ENCODE measurements at places on chromosomes 7 and 10.

DNA sequence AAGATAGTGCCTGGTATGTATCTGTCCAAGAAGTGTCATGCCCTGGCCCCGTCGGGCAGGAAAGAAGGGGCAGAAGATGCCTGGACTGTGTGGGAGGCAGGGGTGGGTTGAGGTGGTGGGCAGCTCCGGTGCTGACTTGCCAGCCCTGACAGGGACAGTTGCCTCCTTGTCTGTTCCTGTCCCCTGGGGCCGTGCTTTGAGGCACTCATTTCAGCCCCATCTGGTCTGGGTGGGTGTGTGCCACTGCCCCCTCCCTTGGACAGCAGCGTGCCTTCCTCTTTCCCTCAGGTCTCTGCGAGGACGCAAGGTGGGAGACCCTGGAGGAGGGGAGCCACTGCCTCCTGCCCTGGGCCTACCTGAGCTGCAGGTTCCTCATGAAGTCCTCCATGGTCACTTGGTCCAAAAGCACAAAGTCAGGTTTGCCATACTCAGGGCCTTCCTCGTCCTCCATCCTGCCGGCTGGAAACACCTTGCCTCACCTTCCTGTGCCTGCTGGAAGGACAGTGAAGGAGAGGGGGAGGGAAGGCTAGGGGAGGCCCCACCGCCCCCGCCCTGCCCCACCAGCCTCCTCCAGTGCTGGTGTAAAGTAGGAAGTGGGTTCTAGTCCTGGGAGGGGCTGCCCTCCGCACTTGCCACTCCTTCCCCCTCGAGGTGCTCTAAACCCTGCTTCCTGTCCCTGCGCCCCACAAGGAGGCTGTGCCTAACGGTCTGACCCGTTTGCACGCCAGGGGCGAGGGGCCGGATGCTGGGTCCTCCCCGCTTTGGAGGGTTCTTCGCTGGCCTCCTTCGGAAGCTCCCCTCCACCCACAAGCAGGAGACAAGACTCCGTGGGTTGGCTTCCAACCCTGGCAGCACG is at the start of gene MYO1G:
Gene MYO1G (minus strand): TSS at position 505 of the 856 bp plus-strand sequence. CDS start 54 bp downstream, at position 451.
- DNase-seq: peak; percentile 100

- DNase-seq: no peak
These were observed 236.9 kb downstream of the SLC25A13 start for GRCh38 chr7:96084881-96085553.

- no peak for DNase-seq
These were observed 509.7 kb upstream of the PODXL start for GRCh38 chr7:132065989-132066603.

DNA sequence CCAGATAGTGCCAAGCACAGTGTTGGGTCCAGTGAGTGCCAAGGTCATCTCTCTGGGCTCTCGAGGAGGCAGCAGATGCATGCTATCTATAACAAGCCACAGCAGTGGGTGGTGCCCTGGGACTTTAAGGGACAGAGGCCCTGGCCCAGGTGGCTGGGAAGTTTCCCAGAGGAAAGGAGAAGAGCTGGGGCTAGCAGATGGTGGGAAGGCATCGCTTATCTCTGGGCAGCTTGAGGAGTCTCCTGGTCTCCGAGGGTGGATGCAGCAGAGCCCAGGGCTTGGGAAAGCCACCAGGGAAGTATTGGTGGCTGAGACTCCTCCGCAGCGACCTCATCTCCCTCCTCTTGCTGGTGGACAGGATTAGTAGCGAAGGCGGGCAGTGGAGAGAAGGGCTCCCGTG is 63.4 kb upstream of the LRRC4 start:
- DNase-seq: no peak

GRCh38 chr10:45466784-45467183 is 92.8 kb downstream of the ALOX5 start:
- DNase-seq: no peak

GRCh38 chr10:99983280-99983988 is 26.3 kb downstream of the DNMBP start:
- no peak for DNase-seq

DNA sequence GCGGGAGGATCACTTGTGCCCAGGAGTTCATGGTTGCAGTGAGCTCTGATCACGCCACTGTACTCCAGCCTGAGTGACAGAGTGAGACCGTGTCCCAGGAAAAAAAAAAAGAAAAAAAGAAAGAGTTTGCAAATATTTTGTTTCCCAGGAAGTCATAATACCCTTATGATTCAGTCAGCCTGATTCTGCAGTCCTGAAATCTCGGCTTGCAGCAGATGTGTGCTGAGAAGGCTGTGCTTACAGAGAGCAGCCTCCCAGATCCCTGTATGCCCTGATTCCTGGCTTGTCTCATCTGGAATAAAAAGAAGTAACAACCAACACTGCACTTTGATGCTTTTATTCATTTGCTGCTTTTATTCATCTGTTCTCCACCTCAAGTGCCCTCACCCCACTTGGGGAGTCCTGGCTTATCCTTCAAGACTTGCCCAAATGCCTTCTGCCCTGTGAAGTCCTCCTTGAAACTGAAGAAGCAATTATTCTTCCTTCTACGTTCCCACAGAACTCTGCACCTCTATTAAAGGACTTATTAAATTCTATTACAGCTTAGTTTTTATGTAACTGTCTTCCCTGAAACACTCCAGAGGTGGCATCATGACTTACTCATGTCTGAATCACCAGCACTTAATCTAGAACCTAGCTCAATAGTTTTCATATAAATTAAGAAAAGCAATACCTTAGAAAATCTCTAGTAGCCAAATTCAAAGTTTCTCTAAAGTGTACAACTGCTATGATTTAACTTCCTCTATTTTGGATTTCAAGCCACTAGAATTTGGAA is 27.7 kb upstream of the BPGM start:
- peak; percentile 53 for DNase-seq

DNA sequence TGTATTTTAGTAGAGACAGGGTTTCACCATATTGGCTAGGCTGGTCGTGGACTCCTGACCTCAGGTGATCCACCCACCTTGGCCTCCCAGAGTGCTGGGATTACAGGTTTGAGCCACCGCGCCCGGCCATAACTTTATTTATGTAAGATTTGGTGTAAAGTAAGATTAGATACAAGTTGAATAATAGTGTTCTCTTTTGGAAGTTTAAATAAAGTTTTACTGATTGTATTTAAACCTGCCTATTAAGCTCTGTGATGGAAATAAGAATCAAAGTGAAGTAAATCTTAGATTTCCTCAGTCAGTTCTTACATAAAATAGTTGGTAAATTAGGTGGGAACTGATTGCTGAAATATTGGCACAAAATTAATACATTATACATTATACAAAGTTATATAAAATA is 86.0 kb downstream of the MKLN1 start:
- DNase-seq: no peak

DNA sequence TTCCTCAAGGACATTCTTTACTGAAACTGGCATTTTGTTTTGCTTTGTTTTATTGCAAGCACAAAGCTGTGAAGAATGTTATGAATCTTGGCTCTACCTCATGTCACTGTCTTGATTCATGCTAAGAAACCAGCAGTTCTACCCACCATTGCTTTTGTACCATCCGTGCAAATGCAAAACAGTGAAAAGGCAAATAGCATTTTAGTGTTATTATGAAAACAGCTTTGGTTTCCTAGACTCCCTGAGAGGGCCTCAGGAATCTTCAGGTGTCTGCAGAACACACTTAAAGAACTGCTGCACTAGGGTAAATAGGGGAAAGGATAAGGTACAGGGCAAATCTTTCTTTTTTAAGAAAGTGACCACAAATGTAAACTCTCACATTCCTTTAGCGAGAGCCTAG is 318.9 kb downstream of the AHR start:
- DNase-seq: no peak

DNA sequence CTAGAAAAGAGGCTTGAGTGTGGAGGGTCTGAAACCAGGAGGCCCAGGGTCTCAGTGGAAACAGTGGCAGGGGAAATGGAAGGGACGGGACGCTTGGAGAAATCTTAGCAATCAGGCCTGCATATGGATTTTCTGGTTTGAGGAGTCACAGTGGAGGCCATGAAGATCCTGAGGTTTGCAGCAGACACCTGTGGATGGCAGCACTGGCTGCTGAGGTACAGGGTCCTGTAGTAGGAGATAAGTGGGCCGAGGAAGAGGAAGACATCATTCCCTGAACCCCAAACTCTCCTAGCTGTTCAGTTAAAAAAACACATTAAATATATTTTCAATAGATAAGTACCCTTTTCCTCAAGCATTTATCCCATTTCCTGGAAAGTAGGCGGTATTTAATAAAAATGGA is 208.8 kb upstream of the IGFBP3 start:
- DNase-seq: no peak

DNA sequence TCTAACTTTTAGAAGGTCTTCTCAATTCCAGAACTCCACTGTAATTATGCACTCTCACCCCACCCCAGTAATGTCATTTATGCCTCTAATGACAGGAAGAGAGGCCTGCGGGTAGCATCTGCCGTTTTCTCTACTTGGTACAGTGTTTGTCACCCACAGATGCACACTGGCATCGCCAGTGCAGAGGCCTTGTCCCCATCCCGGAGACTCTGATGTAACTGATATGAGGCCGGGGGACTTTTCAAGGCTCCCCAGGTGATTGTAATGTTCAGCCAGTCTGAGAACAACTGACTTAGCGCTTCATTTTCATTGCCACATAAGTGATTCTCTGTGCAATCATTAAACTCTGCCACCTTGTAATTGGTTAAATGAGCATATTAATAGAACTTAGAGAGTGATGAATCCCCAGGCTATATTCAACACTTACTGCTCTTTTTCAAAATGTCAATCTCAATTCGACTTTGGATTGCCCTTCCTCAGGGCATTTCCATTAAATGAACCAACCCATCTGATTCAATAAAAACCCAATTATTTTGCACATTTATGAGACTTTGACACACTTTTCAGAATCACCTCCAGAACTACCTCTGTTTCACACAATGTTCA is 113.2 kb downstream of the HERPUD2 start:
- no peak for DNase-seq

DNA sequence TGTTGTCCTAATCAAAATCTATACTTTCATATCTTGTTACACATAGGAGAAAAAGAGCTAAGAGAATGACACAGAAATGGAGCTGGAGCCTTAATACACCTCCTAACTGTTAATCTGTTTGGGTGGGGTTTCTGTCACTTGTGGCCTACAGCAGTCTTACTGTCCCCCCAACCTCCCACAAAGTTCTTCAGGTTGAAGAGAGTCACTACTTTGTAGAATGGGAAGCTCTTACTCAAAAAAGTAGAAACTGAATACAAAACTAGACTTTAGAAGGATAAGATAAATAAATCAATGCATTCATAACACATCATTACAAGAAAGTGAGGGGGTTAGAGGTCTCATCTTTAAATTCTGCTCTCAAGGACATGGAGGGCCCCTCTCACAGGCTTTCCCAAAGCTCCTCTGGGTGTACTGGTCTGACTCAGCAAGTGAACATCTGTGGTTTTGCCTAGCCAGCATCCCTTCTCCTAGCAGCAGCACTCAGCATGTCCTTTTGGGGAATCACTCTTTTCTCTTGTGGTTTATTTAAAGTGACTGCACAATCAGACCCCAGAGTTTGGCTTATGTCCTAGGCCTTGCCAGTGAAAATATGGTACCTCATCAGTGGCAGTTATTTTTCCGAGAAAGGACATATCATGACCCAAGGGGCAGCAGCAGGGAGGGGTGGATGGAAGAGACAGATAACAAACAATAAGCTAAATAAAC is 2.0 kb upstream of the BLVRA start:
- peak; percentile 26 for DNase-seq

DNA sequence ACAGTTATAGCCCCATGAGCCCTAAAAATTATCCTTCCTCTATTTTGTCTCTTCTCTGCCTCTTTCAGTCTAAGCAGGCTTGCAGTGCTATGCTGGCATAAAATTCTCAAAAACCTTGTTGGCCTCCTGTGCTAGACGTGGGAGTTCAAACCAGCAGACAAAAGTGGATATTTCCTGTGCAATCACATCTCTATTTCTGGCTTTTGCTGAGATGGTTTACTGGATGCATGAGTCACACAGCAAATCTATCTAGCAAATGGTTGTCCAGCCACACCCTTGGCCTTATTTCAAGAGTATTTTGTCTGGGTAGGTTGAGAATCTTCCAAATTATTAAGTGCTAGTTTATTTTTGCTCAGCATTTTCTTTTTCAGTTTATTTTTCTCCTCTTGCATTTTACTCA is 370.8 kb downstream of the CDC14C start:
- no peak for DNase-seq

GRCh38 chr7:133827707-133828623 is 299.2 kb upstream of the LRGUK start:
- no peak for DNase-seq

- DNase-seq: peak; percentile 37
These were observed 26.5 kb upstream of the TMEM248 start for GRCh38 chr7:66894463-66895080.

DNA sequence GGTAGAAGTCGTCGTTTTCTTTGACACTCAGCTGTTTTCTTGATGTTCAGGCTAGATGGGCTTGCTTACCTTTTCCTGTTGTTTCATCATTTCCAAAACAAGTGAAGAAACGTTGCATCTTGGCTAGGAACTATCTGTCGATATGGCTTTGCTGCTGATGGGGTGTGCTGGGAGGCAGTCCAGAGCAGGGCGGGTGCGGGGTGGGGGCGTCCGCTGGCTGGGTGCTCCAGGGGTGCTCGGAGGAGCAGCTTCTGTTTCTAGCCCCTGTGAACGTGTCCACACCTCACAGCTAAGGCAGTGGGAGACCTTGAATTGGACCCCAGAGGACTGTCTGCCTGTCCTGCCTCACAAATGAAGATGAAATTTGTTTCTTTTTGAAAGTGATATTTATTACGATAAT is 7.6 kb upstream of the SUN1 start:
- DNase-seq: no peak

DNA sequence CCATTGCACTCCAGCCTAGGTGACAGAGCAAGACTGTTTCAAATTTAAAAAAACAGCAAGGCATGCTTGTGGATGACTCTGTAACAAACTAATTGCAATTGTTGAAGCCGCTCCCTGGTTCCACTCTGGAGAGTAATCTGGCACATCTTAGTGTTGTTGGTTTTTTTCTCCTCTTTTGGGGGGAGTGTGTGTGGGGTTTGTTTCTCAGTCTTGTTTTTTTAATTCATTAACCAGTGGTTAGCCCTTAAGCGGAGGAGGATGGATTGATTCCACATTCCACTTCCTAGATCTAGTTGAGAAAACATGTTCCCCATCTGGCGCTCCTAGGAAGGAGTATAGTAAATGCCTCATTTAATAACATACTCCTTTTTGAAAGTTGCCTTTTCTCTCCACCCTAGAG is 8.6 kb upstream of the ZNF713 start:
- no peak for DNase-seq

GRCh38 chr10:79184145-79184625 is 115.4 kb downstream of the ZMIZ1 start:
- DNase-seq: no peak

- peak; percentile 62 for DNase-seq
These were observed 10.4 kb downstream of the ATG9B start for GRCh38 chr7:151013733-151014497.

GRCh38 chr10:118669835-118670234 is 74.4 kb upstream of the PRLHR start:
- no peak for DNase-seq

DNA sequence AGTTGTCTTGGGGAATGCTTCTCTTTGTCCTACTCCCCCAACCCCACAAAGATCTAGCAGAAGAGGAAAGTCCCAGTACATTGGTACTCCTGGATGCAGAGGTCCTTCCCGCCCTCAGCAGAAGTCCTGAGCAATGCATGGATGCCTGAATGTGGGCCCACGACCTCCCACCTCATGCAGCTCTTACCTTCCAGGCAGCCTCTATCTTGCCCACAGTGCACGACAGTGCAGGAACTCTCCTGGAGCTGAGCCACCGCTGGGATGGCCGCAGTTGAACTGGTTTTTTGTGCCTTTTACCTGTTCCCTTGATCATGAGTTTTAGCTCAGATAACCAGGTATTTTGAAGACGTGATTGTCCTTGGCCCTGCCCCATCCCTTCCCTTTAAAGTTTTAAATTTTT is 37.9 kb downstream of the LRRC4 start:
- no peak for DNase-seq
